ENCODE measurements at places on chromosomes 6 and 20.

- DNase-seq, result no peak
Observed at GRCh38 chr6:170045981-170046667, 244.8 kb downstream of the DLL1 start.

DNA sequence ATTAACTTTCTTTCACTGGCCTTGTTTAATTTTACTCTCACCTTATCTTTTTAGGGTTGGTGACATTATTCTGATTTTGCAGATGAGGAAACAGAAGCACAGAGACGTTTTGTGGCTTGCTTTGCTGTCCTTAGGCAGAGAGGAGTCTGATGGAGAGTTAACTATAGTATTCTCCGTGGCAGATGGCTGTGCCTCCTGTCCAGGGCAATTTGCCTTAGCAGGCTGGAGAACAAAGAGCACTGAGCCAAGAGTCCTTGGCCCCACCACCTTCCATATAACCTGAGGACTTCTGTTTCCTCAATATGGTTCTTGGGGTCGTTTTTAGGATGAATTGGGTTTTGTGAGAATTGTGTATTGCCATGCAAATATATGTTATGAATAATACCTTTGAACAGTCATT is 71.4 kb upstream of the BACH2 start:
- DNase-seq, result no peak

DNA sequence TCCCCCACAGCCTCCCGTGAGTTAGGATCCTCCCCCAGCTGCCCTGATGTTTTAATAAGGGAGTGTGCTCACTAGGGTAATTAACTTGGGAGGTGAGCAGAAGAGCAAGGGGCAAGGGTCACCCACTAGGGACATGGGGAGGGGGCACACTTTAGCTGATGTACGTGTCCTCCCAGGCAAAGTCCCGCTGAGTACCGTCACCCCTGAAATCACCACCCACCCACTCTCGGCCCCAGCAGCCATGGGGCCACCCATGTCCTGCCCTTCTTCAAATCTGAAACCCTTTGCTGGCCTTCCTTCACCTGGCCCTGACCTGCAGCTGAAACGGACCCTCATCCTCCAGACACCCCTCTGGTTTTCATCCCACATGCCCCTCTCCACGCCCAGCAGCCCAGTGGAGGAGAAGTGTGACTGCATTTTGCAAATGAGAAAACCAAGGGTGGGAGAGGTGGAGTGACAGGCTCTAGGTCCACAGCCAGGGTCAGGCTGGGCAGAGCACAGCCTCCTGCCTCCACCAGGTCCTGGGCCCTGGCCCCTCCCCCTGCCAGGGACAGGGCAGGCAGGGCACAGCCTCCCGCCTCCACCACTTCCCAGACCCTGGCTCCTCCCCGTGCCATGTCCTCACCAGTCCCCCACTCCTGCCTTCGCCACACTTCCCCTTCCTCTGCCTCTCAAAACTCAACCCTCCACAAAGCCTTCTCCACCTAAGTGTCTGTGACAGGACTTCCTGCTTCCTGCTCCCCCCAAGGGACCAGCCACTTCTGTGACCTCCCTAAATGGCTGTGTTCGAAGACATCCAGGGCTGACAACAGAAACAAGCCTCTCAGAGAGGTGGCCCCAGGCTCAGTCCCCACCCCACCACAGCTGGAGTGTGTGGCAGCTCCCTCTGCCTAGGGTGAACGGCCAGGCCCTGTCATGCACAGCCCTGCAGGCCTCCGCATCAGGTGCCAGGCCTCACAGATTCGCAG is 15.1 kb downstream of the ACSS1 start:
- no peak for DNase-seq

- no peak for DNase-seq
Observed at GRCh38 chr6:15657290-15657689, 5.5 kb downstream of the DTNBP1 start.

GRCh38 chr20:62956387-62957135 is 4.1 kb downstream of the SLC17A9 start:
- DNase-seq, result no peak
